ENCODE measurements at places on chromosomes 6 and 20. TPM values are rescaled to one million over a fixed set of nuclear protein-coding genes. Genes with fewer than 3 reads are reported as not detected.

The OXT gene
- total RNA-seq, result not detected

DNA sequence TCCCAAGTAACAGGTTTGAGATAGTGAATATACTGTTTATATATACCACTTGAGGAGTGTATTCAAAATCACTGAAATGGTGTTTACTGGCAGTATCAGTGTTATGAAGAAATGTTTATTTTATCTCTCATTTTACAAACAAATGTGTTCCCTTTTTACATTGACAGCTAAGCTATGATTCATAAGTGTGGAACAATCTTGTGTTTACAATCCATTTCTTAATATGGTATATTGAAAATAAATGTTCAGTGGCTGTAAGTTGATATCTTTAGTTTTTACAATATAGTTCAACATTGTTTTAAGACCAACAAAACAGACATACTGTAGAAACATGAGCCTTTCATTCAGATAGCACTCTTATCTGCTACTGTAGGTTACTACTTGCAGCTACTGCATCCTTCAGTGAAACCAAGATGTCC is 14.3 kb downstream of the PHF3 start:
- H3K4me3 ChIP-seq, result no peak overlapping the region
- H3K27ac ChIP-seq, result no peak overlapping the region
- DNase-seq, result no peak
- H3K27me3 ChIP-seq, result no peaks in the 10 kb centered on the region

- DNase-seq, result no peak
- no peak overlapping the region for H3K4me3 ChIP-seq
- no peaks in the 10 kb centered on the region for H3K27me3 ChIP-seq
- H3K4me1 ChIP-seq, result no peaks in the 10 kb centered on the region
Measured at GRCh38 chr20:46275091-46275490, 33.2 kb downstream of the CDH22 start.

The CST7 gene
- total RNA-seq, result 1.8 TPM

DNA sequence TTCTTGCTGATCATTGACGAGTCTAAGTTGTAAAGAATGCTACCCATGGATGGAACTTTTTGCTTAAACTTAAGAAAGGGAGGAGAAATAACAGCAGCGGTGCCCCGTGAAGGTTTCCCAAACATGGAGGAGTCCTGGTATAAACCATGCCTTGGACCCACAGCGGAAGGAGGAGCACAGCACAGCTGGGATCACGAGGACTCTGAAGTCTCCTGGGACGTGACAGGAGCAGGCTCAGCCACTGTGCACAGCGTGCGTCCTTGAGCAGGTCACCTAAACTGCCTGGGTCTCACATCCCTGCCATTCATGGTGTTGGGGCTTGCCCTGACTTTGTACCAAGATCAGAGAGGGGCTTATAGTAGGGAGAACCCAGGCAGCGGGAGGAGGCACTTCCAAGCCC is 56.1 kb upstream of the UNC93A start:
- no peak for DNase-seq
- H3K4me3 ChIP-seq, result no peak overlapping the region
- no peaks in the 10 kb centered on the region for H3K4me1 ChIP-seq
- H3K27me3 ChIP-seq, result no peaks in the 10 kb centered on the region
- H3K27ac ChIP-seq, result no peak overlapping the region

DNA sequence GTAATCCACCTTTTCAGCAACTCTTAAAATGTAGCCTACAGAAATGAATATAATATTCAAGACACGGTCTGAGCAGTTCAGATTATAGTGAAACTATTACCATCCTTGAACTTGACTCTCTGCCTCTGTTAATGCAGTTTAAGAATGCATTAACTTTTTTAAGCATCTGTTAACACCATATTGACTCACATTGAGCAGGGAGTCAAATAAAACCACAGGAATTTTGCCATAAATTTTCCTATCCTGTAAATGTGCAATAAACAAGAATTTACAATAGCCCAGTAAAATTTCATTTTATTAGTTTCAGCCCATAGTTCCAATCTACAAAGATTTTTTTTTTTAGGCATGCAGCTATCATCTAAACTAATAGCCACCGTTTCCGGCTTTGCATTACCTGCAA is 239.2 kb upstream of the DEFB112 start:
- H3K27me3 ChIP-seq, result no peaks in the 10 kb centered on the region
- H3K36me3 ChIP-seq, result peaks cover 3% of the 10 kb centered on the region
- H3K4me1 ChIP-seq, result no peaks in the 10 kb centered on the region
- H3K27ac ChIP-seq, result no peak overlapping the region

The PNPLA1 gene
- total RNA-seq, result not detected

The SMIM13 gene
- total RNA-seq, result 4.4 TPM

The PTCRA gene
- total RNA-seq, result not detected

The C6orf58 gene
- not detected for total RNA-seq

- no peak for DNase-seq
- H3K36me3 ChIP-seq, result no peaks in the 10 kb centered on the region
- H3K27me3 ChIP-seq, result no peaks in the 10 kb centered on the region
- H3K4me1 ChIP-seq, result no peaks in the 10 kb centered on the region
Measured at GRCh38 chr6:135212935-135213334, 31.8 kb downstream of the MYB start.

The SIRPA gene
- 28.5 TPM for total RNA-seq

The ZSCAN16 gene
- total RNA-seq, result 7.9 TPM

GRCh38 chr6:36929152-36929551 is 25.4 kb upstream of the PI16 start:
- H3K27ac ChIP-seq, result no peak overlapping the region
- no peak overlapping the region for H3K4me3 ChIP-seq
- no peak for DNase-seq
- no peaks in the 10 kb centered on the region for H3K27me3 ChIP-seq

DNA sequence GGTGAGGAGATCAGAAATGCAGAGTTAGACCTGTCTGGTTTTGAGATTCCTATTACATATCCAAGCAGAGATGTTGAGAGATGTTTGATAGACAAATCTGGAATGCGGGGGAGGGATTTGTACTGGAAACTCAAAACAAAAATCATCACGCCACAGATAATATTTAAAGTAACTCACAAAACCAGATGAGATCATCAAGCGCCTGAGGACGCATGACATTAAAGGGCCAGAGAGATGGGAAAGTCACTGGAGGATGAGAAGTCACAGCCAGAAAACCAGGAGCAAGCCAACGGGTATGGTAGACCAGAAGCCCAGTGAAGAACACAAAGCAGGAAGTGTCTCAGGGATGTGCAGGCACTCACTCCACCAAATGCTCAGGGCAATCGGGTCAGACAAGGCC is 87.7 kb downstream of the DLL1 start:
- DNase-seq, result no peak
- H3K4me1 ChIP-seq, result no peaks in the 10 kb centered on the region
- no peaks in the 10 kb centered on the region for H3K27me3 ChIP-seq
- no peak overlapping the region for H3K4me3 ChIP-seq

The APMAP gene
- 52.6 TPM for total RNA-seq

GRCh38 chr20:51195419-51195901 is 172.6 kb upstream of the KCNG1 start:
- no peaks in the 10 kb centered on the region for H3K36me3 ChIP-seq
- H3K4me3 ChIP-seq, result no peak overlapping the region
- H3K4me1 ChIP-seq, result no peaks in the 10 kb centered on the region
- no peaks in the 10 kb centered on the region for H3K27me3 ChIP-seq
- no peak for DNase-seq

The CLIC5 gene
- 1.5 TPM for total RNA-seq

The SLCO4A1 gene
- total RNA-seq, result 31.5 TPM

GRCh38 chr6:89708316-89708715 is 69.8 kb upstream of the LYRM2 start:
- H3K4me3 ChIP-seq, result no peak overlapping the region
- H3K4me1 ChIP-seq, result no peaks in the 10 kb centered on the region
- H3K27me3 ChIP-seq, result no peaks in the 10 kb centered on the region

The PLG gene
- not detected for total RNA-seq

- no peaks in the 10 kb centered on the region for H3K27me3 ChIP-seq
- no peak for DNase-seq
- H3K36me3 ChIP-seq, result no peaks in the 10 kb centered on the region
- H3K4me1 ChIP-seq, result no peaks in the 10 kb centered on the region
- no peak overlapping the region for H3K4me3 ChIP-seq
Measured at GRCh38 chr6:37017606-37018197, 12.2 kb downstream of the FGD2 start.

GRCh38 chr6:47924001-47924400 is 142.2 kb downstream of the OPN5 start:
- no peak for DNase-seq
- H3K27me3 ChIP-seq, result no peaks in the 10 kb centered on the region
- H3K4me3 ChIP-seq, result no peak overlapping the region
- H3K36me3 ChIP-seq, result no peaks in the 10 kb centered on the region
- no peaks in the 10 kb centered on the region for H3K4me1 ChIP-seq
- no peak overlapping the region for H3K27ac ChIP-seq

DNA sequence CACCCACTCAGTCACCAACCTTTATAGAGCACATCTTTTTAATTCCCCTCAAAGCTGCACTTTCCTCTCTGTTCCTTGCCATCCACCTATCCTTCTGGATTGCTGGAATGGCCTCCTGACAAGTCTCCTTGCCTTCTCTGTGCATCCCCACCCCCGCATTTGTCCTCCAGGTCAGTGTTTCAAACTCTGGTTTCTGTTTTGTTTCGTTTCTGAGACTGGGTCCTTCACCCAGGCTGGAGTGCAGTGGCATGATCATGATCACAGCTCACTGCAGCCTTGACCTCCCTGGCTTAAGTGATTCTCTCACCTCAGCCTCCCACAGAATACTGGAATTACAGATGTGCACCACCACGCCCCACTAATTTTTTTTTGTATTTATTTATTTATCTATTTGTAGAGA is 96.2 kb downstream of the PLCB1 start:
- H3K4me3 ChIP-seq, result no peak overlapping the region
- DNase-seq, result no peak
- no peaks in the 10 kb centered on the region for H3K27me3 ChIP-seq
- no peaks in the 10 kb centered on the region for H3K4me1 ChIP-seq

DNA sequence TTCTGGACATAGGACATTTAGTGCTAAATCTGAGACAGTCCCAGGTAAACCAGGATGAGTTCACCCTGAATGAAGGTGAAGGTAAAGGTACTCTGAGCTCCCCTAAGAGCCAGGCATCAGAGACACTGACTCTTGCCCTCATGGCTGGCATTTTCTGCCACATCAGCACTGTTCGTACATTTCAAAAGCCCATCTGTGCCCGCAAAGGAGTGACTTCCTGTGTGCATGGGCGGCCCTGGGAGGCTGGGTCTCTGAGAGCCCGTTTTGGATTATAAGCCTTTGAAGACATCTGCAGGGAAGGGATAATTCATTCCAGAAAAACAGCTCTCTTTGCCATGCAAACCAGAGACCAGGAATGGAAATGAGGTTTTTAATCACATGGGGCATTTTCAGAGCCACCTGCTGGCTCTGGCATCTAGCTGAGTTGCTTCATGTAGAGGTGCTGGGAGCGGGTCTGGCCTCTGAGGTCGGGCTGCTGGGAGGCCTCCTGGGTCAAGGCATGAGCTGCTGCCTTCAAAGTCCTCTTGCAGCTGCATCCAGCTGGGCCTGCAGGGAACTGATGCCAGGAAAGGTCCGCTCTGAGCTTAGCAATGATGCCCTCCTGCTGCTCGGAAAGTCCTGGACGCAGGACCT is 348.3 kb downstream of the DHX35 start:
- no peak overlapping the region for H3K27ac ChIP-seq
- no peaks in the 10 kb centered on the region for H3K36me3 ChIP-seq
- no peak overlapping the region for H3K4me3 ChIP-seq
- no peak for DNase-seq

DNA sequence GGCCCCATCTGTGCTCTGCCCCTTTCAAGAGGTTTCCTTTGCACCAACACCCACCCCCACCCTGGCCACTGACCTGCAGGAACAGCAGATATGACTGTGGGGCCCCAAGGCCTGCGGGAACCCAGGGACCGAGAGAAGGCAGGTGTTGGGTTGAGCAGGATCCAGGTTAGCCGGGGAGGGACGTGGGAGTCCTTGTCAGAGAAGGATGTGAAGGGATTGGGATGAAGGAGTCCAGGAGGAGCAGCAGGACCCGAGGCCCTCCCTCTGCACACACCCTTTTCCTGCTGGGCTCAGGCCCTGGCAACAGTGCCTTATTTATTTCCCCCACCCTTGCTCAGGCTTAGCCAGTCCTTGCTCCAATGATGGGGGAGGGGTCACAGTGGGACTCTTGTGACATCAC is 193.0 kb upstream of the PROKR2 start:
- no peak overlapping the region for H3K27ac ChIP-seq
- no peaks in the 10 kb centered on the region for H3K27me3 ChIP-seq
- H3K4me3 ChIP-seq, result no peak overlapping the region
- DNase-seq, result no peak
- H3K4me1 ChIP-seq, result no peaks in the 10 kb centered on the region
- no peaks in the 10 kb centered on the region for H3K36me3 ChIP-seq
